ENCODE measurements at places on chromosomes 6 and 20.

GRCh38 chr20:7673841-7674240, 266.4 kb downstream of the HAO1 start:
- DNase-seq = peak; percentile 70

GRCh38 chr6:168420084-168420483, 20.9 kb upstream of the SMOC2 start:
- no peak for DNase-seq

DNA sequence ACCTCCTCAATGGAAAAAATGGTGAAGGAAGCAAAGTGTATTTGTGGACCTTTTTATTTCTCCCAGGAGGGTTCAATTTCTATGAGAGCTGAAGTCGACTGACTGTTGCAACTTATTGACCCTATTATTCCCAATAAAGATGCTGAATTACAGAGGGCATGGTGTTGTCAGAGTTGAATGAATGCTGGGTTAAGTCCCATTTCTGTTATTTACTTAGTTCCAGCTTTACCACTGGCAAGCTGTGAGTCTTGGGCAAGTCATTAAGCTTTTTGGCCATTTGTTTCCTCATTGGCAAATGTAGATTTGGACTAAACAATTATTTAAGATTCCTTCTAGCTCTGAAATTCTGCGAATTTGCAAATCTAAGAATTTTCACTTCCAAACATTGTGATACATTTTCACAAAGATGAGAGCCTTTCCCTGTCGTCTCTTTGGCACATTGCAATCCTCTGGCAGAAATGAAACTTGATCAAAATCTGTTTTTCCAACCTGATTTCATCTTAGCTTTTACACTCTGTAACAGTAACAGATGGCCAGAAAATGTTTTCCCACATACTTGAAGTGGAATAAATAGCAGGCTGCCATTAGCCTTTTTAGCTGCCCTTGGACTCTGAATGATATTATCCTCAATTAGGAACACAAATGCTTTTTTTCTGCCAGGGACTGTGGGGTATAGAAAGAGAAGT, 21.3 kb downstream of the BLTP3A start:
- DNase-seq = no peak

DNA sequence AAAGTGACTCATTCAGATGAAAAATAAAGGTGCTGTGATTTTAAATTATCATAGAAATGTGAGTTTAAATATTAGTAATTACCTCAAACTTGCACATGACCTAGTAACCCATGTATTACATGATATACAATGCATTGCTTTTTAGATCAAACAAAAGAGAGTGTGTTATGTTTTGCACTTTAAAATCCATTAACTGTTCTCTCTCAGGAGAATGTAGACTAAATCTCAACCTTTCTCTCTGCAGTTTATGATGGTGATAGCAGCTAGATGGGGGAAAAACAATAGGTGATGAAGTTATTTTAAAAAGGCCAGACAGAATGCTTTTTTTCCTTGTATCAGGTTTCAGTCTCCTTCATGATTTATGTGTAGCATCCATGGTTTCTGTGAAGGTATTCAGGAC, 404.4 kb upstream of the RNF217 start:
- DNase-seq = no peak

- no peak for DNase-seq
Observed at GRCh38 chr6:131443514-131443913, 129.5 kb upstream of the ARG1 start.

- no peak for DNase-seq
Observed at GRCh38 chr20:4918473-4918872, 82.8 kb downstream of the SLC23A2 start.

- DNase-seq = peak; percentile 19
Observed at GRCh38 chr20:41147767-41148191, 10.4 kb downstream of the PLCG1 start.

- DNase-seq = no peak
Observed at GRCh38 chr6:137746264-137746663, 120.8 kb upstream of the TNFAIP3 start.

DNA sequence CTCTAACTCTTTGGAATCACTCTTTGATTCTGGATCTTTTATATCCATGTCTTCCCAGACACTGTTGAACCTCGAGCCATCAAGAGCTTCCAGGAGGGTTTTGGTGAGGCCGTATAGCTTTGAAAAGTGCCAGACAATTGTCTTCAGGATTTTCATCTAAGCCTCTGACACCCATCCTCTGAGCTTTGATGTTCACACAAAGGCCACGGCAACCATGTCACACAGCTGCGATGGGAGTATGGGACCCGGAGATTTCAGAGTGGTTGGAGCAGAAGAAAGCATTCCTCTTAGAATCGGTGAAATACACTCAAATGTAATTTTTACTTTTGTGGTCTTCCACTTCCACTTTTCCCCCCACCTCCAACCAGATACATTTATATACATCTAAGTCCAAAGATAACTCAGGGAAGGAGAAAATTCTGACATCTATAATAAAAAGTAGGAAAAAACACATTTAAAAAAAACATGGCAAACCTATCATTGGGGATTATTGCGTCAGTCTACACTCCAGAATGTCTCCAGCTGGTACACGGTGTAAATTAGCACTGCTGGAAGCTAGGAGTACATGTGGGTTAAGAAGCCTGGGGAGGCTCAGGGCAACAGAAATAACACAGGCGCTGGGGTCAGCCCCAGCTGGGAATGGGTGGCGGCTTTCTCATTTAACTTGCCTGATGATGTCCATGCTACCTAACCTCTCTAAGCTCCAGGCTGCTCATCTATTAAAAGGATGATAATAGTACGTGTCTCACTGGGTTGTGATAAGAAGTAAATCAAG, 92.7 kb downstream of the LY86 start:
- no peak for DNase-seq

- DNase-seq = no peak
Observed at GRCh38 chr6:136522636-136523035, 27.6 kb downstream of the MAP7 start.

- no peak for DNase-seq
Observed at GRCh38 chr6:100309174-100309573, 155.5 kb downstream of the SIM1 start.

- no peak for DNase-seq
Observed at GRCh38 chr20:6044115-6044514, 9.7 kb downstream of the LRRN4 start.

Measured in fibroblast of lung (primary cell).